NCI-H1417 treated with DMSO at 0.1 percent for 48 hours (cell line): ENCODE measurements at places on chromosomes 7 and 10.

- DNase-seq = no peak
Measured at GRCh38 chr7:138076196-138076595, at the start of gene AKR1D1. Gene AKR1D1 (plus strand): TSS chr7:138076459. CDS start chr7:138076519, 60 bp downstream.

DNA sequence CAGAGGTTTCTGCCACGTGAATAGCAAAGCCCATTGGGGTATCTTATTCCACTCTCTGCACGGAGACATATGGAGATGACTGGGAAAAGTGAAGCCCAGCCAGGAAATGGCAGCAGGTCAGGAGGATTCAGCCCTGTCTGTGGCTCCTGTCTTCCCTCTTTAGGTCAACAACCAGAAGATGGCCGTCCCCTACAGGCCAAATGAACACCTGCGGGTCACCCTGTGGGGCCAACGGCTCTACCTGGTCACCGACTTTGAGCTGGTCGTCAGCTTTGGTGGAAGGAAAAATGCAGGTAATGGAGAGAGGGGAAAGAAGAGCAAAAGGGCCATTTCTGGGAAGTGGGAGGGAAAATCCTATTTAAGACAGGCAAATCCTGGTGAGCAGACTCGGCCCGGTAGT lies 38.3 kb downstream of the EPHB4 start:
- no peak for DNase-seq

DNA sequence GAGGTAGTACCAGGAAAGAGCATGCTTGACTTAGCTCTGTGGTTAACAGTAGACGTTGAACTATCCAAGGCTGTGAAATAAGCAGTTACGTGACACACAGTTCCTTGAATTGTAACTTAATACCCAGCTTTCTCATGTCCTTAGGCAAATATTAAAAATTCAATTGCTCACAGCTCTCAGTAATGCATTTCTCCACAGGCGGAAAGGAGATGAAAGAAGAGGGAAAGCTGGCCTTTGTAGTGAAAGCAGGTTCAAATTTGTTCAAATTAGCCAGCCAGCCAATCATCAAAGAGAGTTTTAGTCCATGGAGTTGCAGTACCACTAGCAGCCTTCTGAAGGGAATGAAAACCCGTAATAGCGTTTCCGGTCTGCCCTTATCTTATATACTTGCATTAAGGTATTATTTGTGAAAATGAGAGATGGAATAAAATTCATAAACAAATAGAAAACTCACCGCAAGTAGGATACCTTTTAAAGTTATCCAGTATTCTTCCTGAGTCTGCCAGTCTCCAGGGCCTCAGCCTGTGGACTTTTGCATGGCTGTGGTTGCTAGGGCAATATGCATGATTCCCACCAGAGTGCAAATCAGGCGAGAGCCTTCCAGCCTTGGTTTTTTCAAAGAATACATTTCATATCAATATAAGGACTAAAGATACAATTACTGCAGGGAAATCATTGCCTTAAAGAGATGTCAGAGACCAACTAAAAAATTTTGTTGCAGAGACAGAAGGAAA lies 795.5 kb downstream of the TNS3 start:
- no peak for DNase-seq

- peak; percentile 91 for DNase-seq
Measured at GRCh38 chr7:95916573-95917297, 144.4 kb downstream of the DYNC1I1 start.

GRCh38 chr10:129764011-129764900 lies 199.8 kb downstream of the EBF3 start:
- no peak for DNase-seq

DNA sequence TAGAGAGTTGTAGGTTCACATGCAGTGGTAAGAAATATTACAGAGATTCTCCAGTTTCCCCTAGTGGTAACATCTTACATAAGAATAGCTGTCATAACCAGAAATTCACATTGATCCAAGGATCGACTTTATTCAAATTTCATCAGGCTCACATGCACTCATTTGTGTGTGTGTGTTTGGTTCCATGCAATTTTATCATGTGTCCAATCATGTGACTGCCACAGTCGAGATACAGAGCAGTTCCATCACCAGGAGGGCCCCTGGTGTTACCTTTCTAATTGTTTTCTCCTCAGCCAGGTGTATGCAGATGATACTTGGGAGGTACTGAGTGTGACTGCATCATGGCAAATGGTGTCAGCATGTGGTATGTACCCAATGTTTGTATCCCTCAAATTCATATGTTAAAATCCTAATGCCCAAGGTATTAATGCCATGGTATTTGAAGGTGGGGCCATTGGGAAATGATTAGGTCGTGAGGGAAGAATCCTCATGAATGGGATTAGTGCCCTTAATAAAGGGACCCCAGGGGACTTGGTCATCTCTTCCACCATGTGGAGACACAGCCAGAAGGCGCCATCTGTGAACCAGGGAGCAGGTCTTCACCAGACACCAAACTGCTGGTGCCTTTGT lies 126.3 kb downstream of the CXCL12 start:
- DNase-seq = no peak

- no peak for DNase-seq
Measured at GRCh38 chr10:106301146-106301545, 863.4 kb downstream of the SORCS1 start.

DNA sequence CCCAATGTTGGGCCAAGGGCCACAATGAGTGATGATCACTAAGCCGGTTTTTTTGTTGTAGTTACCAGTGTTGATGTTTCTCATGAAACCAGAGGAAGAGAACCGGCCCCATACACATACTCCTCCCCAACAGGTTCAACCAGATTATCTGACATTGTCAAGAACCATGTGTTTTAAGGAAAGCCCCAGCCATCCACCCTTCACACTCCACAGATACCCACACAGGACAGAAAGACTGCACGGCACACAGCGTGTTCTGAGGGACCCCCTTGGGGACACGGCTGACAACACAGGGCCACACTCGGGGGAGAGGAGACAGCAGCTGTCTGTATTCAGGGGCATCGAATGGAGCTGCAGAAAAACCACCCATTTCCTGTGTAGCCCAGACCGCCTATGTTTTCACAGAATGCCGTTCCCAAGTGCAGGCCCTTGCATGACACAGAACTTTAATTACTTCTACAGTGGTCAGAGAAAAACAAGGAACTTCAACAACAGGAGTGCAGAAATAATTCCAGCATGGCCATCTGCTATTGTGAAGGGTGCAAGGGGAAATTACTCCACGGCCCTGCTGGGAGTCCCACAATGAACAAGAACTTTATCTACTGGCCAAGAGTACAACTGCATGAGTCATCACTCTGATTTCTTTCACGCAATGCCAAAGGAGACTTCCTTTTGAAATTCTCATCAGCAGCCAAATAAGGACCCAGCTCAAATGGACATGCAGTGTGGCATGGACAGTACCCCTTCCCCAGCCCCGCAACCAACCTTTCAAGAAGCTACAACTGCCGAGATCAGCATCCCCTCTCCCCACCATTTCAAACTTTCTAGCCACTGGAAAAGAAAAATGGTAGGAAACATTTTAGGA lies 2.3 kb downstream of the KLF6 start:
- no peak for DNase-seq

- DNase-seq = no peak
Measured at GRCh38 chr7:39299695-39300094, 266.5 kb upstream of the YAE1 start.

DNA sequence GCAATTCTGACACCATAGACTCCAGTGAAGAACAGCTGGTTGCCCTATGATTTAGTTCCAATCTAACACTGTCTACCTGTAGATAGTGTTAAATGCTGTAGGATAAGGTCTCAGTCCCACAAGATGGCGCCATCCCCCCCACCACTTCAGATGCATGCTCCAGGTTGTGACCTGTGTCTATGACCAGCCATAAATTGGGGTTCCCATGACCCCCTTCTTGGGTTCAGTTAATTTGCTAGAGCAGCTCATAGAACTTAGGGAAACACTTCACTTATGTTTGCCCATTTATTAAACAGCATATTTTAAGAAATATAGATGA lies 13.1 kb downstream of the CCSER2 start:
- no peak for DNase-seq

- no peak for DNase-seq
Measured at GRCh38 chr10:24784923-24785322, 61.2 kb upstream of the ARHGAP21 start.

DNA sequence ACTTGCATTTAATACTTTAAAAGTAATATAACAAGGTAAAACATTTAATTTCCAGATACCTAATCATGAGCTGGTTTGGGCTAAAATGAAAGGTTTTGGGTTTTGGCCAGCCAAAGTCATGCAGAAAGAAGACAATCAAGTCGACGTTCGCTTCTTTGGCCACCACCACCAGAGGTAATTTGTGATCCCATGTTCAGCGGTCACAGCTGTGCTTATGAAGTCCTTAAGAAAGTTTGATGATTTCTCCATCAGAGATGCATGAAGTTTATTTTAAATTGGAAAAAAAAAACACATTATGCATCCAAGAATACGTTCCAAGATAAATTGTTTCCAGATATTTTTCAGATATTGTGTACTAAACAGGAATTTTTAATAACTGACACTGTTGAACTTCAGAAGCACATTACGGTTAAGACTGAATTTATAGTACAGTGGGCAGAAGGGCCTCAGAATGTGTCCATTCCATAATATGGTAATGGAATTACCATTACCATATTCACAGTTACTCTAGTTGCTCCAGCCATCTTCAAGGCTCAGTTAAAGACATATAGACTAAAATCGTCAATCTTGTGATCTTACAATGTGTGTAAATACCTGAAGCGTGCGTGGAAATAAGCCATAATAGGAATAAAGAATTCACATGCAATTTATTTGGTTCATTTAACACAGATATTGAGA lies 106.8 kb downstream of the ZMYND11 start:
- DNase-seq = no peak

DNA sequence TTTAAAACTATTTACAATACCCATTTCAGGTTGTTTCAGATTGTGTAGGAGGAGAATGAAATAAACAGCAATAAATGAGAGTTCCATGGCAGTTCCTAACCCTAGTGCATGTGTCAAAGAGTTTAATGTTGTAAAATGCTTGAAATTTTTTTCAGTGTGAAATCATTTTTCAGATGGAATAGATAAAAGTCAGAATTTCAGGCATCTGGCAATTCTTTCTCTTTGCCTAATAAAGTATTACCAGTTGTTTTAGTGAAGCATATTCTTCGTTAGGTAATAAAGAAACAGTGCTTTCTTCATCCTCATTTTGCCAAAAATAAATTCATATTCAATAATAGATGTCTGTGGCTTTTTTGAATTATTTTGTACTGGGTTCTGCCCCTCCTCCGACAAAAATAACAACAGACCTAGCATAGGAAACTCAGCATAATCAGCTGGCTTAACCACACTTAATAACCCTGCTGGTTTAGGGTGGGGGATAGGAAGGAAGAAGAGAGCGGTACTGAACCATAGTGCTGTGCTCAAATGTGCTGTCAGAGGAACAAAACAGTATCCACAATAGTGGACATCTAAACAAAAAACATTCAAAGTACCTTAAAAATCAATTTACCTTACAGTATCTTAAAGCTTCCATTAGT lies 39.1 kb downstream of the MINDY3 start:
- DNase-seq = no peak

DNA sequence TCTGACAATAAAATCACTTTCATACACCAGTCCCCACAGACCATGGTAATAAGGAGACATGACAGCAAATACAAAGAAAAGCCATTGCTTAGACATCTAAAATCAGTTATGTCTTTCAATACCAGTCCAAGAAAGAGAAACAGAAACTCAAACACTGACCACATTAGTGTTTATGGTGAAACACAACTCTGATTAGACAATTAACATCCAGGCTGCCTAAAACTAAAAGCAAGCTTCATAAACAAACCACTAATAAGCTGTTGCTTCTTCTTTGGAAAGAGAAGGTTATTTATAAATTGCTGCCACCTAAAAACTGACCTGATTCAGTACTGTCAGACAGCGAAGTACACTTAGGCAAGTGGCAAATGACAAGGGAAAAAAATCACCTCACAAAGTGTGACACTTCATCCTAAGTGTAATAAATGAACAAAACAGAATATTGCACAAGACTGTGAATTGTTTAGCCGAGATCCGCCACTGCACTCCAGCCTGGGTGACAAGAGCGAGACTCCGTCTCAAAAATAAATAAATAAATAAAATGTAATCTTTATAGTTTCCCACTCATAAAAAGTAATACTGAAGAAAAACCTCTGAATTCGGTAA lies 277.4 kb downstream of the PARD3 start:
- no peak for DNase-seq

GRCh38 chr7:150734254-150734653 lies 3.0 kb upstream of the GIMAP5 start:
- DNase-seq = no peak

- DNase-seq = no peak
Measured at GRCh38 chr10:69716711-69717560, 84.8 kb upstream of the COL13A1 start.

- DNase-seq = no peak
Measured at GRCh38 chr10:33234831-33235237, 99.6 kb downstream of the NRP1 start.

DNA sequence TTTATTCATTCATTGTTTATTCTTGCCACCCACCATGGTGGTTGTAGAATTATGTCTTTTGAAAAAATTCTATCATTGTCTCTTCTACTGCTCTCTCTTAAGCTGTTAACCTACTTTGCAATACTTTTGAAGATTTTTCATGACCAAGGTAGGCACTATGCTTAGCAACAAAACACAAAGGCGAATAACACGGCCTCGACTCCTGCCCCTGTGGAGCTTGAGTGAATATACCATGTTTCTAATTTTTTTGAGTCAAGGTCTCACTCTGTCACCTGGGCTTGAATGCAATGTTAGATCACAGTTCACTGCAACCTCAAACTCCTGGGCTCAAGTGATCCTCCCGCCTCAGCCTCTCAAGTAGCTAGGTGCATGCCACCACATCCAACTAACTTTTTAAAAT lies 39.4 kb downstream of the APBB1IP start:
- no peak for DNase-seq

DNA sequence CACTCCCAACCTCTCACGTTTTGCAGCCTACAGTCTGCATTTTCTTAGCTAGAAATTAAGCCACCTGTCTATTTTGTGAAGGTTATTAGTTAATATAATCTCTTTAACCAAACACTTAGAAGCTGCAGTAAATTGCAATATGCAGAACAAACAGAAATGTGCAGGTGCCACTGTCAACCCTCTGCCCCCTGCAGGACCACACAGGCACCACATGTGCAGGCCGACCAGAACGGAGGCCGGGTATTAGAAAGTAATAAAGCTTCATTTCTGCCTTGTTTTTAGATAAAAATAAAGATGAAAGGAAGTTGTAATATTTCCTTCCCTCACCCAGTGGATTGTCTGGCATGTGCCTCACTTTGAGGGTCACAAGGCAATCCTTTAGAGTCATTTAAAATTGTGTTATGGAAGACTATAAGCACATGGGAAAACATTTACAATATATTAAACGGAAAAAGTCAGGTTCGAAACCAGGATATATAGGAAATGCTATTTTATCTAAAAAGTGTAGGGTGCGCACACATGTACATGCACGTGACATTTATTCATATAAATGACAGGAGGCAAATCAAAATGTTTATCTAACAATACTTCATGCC lies 158.2 kb downstream of the ARHGAP12 start:
- DNase-seq = no peak
